Prostate gland (tissue), 2 donors: ENCODE measurements at places on chromosomes 16 and 17. TPM values are rescaled to one million over a fixed set of nuclear protein-coding genes. Genes with fewer than 3 reads are reported as not detected.
A peak's percentile ranks its signal among the peaks of the same experiment; 100 is the strongest.

Gene CNGB1
- not detected for total RNA-seq

Gene ABCC3
- 66.1 TPM for total RNA-seq

Gene WNT3
- total RNA-seq, result 7.7 TPM

Gene CAMKK1
- 12.8 TPM for total RNA-seq

GRCh38 chr17:60699090-60699489, 21.4 kb downstream of the BCAS3 start:
- H3K36me3 ChIP-seq, result no peaks in the 10 kb centered on the region
- H3K27ac ChIP-seq, result no peak overlapping the region
- H3K4me3 ChIP-seq, result no peak overlapping the region
- H3K4me1 ChIP-seq, result no peaks in the 10 kb centered on the region

DNA sequence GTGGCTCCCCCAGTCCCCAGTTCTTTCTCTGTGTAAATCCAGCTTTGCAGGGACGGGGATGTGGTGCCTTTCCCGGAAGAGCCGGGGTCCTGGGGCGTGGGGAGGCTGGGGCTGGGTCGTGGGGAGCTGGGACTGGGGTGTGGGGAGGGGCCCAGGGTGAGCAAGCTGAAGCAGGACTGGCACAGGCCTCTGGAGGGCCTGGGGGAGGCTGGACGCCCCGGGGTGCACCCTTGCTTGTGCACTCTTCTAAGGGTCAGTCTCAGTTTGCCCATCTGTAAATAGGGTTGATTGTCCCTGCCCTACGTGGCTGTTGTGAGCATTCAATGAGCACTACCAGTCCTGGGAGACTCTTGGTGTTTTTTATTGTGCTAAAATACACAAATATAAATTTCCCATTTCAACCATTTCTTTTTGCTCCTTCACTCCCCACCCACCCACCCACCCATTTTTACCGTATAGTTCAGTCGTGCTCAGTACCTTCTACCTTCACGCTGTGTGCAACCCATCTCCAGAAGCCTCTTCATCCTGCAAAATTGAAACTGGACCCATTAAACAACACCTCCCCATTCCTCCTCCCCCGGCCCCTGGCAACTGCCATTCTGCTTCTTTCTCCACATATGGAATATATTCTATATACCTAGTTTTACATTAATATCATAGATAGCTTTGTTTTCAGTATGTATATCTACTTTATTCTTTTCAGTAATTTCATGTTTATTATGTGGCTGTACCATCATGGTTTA, 7.8 kb upstream of the TBC1D3B start:
- peak overlapping the region; percentile 57 for H3K27ac ChIP-seq
- H3K36me3 ChIP-seq, result no peaks in the 10 kb centered on the region
- peaks cover 9% of the 10 kb centered on the region for H3K4me1 ChIP-seq
- no peaks in the 10 kb centered on the region for H3K27me3 ChIP-seq
- H3K4me3 ChIP-seq, result peak overlapping the region; percentile 44

DNA sequence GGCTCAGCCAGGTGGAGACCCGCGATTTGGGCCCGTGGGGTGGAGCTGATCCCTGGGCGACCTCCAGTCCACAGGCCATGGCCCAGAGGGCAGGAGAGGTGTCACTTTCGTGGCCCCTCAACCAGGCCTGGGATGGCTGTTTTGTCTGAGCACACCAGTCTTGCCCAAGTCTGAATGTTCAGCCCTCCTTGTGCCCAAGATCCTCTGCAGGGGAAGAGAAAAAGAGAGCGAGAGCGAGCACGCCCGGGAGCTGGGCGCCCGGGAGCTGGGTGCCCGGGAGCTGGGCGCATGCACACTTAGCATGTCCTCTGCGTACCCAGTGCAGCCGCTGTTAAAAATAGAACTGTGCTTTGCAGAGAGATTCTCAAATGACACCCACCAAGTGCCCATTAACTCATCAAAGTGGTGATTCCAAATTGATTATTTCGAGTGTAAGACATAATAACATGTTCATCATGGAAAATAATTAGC, 403.3 kb upstream of the TNRC6C start:
- H3K36me3 ChIP-seq, result no peaks in the 10 kb centered on the region
- no peaks in the 10 kb centered on the region for H3K27me3 ChIP-seq
- DNase-seq, result no peak
- no peak overlapping the region for H3K4me3 ChIP-seq
- H3K4me1 ChIP-seq, result peaks cover 4% of the 10 kb centered on the region

- no peaks in the 10 kb centered on the region for H3K36me3 ChIP-seq
- DNase-seq, result no peak
- no peak overlapping the region for H3K4me3 ChIP-seq
- no peak overlapping the region for H3K27ac ChIP-seq
- H3K4me1 ChIP-seq, result peaks cover 29% of the 10 kb centered on the region
- H3K27me3 ChIP-seq, result no peaks in the 10 kb centered on the region
Measured at GRCh38 chr17:79994602-79995001, 41.1 kb downstream of the TBC1D16 start.

DNA sequence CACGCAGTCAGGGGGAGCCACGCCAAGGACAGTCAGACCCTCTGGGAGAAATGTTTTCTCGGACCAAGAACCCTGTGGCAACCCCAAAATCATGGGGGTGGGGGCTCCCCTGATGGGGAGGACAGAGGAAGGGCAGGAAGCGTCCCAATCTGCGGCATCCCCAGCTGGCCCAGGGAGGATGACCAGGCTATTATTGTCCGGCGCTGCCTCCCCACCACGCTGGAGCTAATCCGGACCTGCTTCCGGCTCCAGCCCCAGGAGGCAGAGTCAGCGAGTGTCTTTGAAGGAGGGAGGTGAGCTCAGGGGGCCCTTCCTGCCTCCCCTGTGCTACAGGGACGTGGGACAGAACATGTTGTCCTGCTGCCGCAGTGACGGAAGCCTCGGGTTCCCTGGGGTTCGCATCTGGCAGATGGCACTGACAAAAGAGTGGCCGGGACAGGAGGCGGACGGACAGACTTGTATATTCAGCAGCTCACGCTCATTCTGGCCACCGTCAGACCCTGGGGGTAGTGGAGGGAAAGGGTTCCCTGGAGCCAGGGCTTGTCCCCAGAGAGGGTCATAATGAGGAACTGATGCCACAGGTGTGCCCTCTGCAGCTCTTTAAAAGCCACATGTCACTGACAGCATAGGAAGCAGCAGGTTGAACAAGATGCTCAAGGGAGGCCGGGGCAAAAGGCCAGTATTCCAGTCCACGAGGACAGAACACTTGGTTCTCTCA, 54.3 kb upstream of the CDC42EP4 start:
- H3K4me1 ChIP-seq, result no peaks in the 10 kb centered on the region
- H3K27ac ChIP-seq, result peak overlapping the region; percentile 35
- H3K36me3 ChIP-seq, result no peaks in the 10 kb centered on the region
- no peaks in the 10 kb centered on the region for H3K27me3 ChIP-seq

- H3K27ac ChIP-seq, result no peak overlapping the region
- no peaks in the 10 kb centered on the region for H3K4me1 ChIP-seq
- no peak for DNase-seq
- H3K36me3 ChIP-seq, result no peaks in the 10 kb centered on the region
- no peaks in the 10 kb centered on the region for H3K27me3 ChIP-seq
- no peak overlapping the region for H3K4me3 ChIP-seq
Measured at GRCh38 chr16:85859818-85860125, 39.2 kb upstream of the IRF8 start.

DNA sequence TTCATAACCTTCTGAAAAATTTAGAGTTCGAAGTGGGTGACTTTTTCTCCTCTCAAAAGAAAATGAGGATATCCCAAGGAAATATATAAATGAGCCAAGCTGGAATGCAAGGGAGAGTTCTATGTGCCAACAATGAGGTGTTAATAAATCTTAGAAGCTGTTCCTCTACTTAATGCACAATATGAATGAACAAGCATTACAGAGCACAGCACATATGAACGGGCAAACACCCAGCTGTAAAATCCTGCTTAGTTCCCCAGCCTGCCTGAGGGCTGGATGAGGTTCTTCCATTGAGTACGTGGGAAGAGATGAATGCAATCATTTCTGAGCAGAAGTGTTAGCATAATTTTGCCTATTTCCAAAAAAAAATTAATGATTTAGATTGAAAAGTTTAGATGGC, 58.1 kb downstream of the WDR59 start:
- H3K36me3 ChIP-seq, result no peaks in the 10 kb centered on the region
- no peak overlapping the region for H3K27ac ChIP-seq
- no peak for DNase-seq
- no peak overlapping the region for H3K4me3 ChIP-seq
- H3K27me3 ChIP-seq, result no peaks in the 10 kb centered on the region
- no peaks in the 10 kb centered on the region for H3K4me1 ChIP-seq

GRCh38 chr16:80985611-80986010, 21.1 kb downstream of the CMC2 start:
- DNase-seq, result no peak
- no peak overlapping the region for H3K27ac ChIP-seq
- H3K36me3 ChIP-seq, result no peaks in the 10 kb centered on the region
- H3K4me1 ChIP-seq, result peaks cover 6% of the 10 kb centered on the region

- H3K36me3 ChIP-seq, result no peaks in the 10 kb centered on the region
- H3K4me3 ChIP-seq, result no peak overlapping the region
- peak; percentile 90 for DNase-seq
- H3K27ac ChIP-seq, result peak overlapping the region; percentile 71
- H3K27me3 ChIP-seq, result no peaks in the 10 kb centered on the region
Measured at GRCh38 chr17:40547079-40547784, 18.0 kb downstream of the CCR7 start.

- no peak overlapping the region for H3K4me3 ChIP-seq
- H3K27ac ChIP-seq, result peak overlapping the region; percentile 95
- DNase-seq, result peak; percentile 99
- peaks cover 22% of the 10 kb centered on the region for H3K4me1 ChIP-seq
Measured at GRCh38 chr16:67404740-67405226, 11.5 kb upstream of the TPPP3 start.

- no peak overlapping the region for H3K4me3 ChIP-seq
- DNase-seq, result no peak
- no peaks in the 10 kb centered on the region for H3K36me3 ChIP-seq
Measured at GRCh38 chr17:68052810-68053209, 17.3 kb downstream of the KPNA2 start.

DNA sequence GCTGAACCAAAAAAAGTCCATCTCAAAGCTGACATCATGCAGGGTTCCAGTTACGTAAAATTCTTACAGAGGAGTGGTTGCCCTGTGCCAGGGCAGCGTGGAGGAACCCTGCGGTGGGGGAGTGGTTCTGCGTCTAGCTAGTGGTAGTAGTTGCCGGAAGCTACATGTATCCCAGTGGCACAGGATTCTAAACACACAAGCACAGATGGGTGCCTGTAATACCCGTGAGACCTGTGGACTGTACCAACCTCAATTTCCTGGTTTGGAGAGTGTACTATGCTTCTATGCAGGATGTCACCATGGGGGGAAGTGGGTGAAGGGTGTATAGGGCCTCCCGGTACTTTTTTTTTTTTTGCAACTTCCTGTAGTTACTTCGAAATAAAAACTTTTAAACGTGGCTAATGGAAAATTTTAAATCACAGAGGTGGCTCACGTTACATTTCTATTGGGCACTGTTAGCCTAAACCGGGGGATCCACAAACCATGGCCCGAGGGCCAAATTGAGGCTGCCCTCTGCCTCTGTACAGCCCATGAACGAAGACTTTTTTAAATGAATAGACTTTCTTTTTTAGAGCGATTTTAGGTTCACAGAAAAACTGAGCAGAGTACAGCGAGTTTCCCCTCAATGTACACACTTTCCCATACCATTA, 38.5 kb downstream of the TBC1D16 start:
- H3K4me3 ChIP-seq, result no peak overlapping the region
- no peak for DNase-seq
- H3K27ac ChIP-seq, result no peak overlapping the region

GRCh38 chr17:81383504-81384421, 11.5 kb upstream of the BAHCC1 start:
- H3K36me3 ChIP-seq, result no peaks in the 10 kb centered on the region
- no peak overlapping the region for H3K27ac ChIP-seq
- no peak for DNase-seq
- no peak overlapping the region for H3K4me3 ChIP-seq
- H3K4me1 ChIP-seq, result peaks cover 12% of the 10 kb centered on the region
- no peaks in the 10 kb centered on the region for H3K27me3 ChIP-seq

DNA sequence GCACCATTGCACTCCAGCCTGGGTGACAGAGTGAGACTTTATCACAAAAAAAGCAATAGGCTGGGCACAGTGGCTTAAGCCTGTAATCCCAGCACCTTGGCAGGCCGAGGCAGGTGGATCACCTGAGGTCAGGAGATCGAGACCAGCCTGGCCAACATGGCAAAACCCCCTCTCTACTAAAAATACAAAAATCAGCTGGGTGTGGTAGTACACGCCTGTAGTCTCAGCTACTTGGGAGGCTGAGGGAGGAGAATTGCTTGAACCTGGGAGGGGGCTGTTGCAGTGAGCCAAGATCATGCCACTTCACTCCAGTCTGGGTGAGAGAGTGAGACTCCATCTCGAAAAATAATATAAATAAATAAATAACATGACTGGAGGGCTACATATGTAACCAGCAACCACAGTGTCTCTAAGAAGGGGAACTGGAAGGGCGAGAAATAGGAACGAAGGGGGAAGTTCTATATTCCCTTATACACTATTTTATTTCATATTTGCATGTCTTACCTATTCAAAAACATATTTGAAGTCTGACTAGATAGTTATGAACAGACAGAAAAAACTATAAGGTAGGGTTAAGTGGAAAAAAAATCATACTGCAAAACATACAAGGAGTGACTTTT, 25.9 kb downstream of the MYH11 start:
- DNase-seq, result no peak
- no peak overlapping the region for H3K4me3 ChIP-seq
- H3K27me3 ChIP-seq, result no peaks in the 10 kb centered on the region

GRCh38 chr17:78019976-78020716, 61.6 kb downstream of the TNRC6C start:
- no peaks in the 10 kb centered on the region for H3K4me1 ChIP-seq
- H3K27me3 ChIP-seq, result no peaks in the 10 kb centered on the region
- H3K4me3 ChIP-seq, result no peak overlapping the region
- no peak overlapping the region for H3K27ac ChIP-seq

- peaks cover 4% of the 10 kb centered on the region for H3K4me1 ChIP-seq
- H3K27ac ChIP-seq, result peak overlapping the region; percentile 87
- no peaks in the 10 kb centered on the region for H3K36me3 ChIP-seq
Measured at GRCh38 chr16:19169082-19169639, 1.1 kb downstream of the SYT17 start.

DNA sequence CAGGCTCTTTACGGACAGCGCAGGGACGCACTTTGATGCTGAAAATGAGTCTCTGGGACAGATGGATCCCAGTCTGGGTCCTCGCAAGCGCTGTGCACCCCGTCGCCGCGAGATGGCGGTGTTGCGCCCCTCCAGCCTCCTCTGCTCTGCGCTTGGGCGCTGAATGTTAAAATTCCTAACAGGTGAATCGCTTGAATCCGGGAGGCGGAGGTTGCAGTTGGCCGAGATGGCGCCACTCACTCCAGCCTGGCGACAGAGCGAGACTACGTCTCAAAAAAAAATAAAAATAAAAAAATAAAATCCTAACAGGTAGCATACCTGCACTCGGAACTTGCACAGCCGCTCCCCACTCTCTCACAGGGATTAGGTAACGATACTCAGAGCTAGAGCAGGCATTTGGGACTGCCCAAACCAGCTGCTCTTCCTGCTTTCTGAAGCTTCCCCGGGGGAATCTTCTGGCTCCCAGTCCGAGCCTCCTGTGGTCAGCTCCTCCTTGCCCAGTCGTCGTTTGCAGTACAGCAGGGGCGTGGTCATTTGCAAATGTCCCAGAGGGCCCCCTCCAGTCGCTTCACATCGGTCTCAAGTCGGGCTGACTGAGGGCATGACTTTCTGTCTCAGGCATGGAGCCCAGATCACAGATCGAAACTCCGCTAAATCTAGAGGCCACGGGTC, 26.2 kb upstream of the OSGIN1 start:
- no peaks in the 10 kb centered on the region for H3K27me3 ChIP-seq
- H3K4me1 ChIP-seq, result no peaks in the 10 kb centered on the region
- DNase-seq, result peak; percentile 80
